ENCODE measurements at places on chromosomes 12 and 14.
A peak's percentile ranks its signal among the peaks of the same experiment; 100 is the strongest.

DNA sequence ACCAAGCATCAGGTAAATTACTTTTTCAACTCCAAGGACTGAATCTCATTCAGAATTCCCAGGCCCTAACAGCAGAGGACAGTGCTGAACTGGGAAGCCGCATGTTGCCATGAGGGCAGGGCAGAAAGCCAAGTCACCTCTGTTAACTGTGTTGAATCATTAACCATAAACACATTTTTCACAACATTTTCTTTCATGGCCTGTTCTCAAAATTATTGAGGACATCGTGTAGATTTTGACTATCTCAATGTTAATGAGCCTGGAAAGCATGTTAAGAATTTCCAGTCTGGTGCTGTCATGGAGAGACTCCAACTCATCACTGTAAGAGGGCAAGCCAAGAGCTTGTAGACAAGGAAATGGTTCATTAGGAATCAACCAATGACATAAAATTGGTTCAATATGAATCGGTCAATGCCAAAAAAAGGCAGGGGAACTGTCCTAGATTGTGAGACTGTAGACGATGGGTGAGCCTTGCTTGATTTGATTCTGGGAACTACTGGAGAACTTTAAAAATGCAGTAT lies 33.7 kb downstream of the CPM start:
- DNase-seq = no peak

- DNase-seq = peak; percentile 88
These were observed at the start of gene DERA for GRCh38 chr12:15910864-15911721. Gene DERA (plus strand): TSS chr12:15911332. CDS start chr12:15911384, 52 bp downstream.

DNA sequence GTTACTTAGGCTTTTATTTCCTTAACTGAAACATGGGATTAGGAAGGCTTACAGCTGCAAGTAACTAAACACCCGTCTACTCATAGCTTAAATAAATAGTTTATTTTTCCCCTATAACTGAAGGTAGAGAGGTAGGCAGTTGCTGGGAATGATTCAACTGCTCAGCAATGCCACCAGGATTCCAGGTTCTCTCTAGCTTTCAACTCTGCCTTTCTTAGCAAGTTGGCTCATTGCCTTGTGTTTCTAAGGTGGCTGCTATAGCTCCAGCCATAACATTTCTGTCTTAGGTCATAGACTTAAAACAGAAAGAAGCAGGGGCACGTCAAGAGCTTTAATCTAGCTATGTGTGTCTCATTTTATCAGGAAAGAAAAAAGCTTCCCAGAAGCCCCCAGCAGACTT lies 103.7 kb upstream of the MDM1 start:
- DNase-seq = no peak

DNA sequence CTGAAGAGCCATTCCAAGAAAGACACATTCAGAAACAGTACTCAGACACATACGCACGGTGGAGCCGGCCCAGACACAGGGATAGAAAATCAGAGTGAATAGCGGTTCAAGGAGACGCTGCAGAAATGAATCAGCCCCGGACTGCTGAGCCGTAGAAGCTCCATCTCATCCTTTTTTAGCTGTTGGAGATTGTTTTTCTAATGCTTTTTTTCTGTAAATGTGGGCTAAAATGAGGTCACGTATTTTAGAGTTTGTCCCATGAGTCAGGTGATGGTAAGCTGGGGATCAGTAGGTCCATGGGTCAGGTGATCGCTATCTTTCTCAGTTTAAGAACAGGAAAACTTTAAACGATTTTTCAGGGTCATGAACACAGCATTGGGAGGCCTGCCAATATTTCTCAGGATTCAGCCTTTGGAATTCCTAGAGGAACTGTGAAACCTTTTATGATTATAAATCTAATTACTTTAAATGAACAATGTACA lies 202.4 kb downstream of the ITPR2 start:
- DNase-seq = peak; percentile 30

GRCh38 chr12:65911321-65911720 lies 87.0 kb downstream of the HMGA2 start:
- DNase-seq = no peak

DNA sequence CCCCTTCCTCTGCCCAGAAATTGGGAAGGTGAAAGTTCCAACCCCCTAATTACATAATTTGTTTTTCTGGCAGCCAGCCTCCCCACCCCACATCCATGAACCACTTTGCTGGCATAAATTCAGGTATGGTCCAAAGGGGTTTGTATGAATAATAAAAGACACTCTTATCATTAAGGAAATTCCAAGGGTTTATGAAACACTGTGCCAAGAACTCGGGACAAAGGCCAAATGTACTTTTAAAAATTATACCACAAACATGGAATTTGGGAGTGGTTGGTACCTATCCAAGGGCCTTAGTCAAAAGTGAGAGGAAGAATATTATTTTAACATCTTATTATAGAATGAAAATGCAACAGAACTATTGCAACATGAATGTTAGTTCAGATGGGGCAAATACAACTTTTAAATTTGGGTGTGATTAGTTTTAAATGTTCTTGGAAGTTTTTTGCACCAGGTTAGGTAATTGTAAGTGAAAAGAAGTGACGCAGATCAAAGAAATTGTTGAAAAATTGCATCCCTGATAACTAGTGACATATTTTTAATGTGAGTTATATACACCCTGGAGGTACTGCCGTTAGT lies 217.8 kb downstream of the TMEM117 start:
- DNase-seq = no peak

DNA sequence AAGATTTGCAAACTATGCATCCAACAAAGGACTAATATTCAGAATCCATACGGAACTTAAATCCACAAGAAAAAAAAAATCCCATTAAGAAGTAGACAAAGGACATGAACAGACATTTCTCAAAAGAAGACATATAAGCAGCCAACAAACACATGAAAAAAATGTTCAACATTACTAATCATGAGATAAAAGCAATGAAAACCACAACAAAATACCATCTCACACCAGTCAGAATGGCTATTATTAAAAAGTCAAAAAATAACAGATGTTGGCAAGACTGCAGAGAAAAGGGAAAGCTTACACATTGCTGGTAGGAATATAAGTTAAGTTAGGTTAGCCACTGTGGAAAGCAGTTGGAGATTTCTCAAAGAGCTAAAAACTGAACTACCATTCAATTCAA lies 16.2 kb downstream of the CDK17 start:
- no peak for DNase-seq
